Right ventricle myocardium inferior (tissue), 1 donor: ENCODE measurements at places on chromosomes 5 and 9. TPM values are rescaled to one million over a fixed set of nuclear protein-coding genes. Genes with fewer than 3 reads are reported as not detected.

SLC25A46 gene
- total RNA-seq: 65.4 TPM

SPATA31A3 gene
- total RNA-seq: not detected

PCDHA10 gene
- total RNA-seq: 0.11 TPM

CEL gene
- 7.7 TPM for total RNA-seq

SLC36A2 gene
- 0.60 TPM for total RNA-seq

IRGM gene
- not detected for total RNA-seq

FOXD1 gene
- total RNA-seq: not detected

NOL8 gene
- total RNA-seq: 14.2 TPM

- DNase-seq: no peak
Measured at GRCh38 chr5:143741421-143741820, 70.5 kb upstream of the HMHB1 start.

GRCh38 chr9:109743696-109744095 lies 36.3 kb upstream of the PALM2AKAP2 start:
- DNase-seq: no peak

DNA sequence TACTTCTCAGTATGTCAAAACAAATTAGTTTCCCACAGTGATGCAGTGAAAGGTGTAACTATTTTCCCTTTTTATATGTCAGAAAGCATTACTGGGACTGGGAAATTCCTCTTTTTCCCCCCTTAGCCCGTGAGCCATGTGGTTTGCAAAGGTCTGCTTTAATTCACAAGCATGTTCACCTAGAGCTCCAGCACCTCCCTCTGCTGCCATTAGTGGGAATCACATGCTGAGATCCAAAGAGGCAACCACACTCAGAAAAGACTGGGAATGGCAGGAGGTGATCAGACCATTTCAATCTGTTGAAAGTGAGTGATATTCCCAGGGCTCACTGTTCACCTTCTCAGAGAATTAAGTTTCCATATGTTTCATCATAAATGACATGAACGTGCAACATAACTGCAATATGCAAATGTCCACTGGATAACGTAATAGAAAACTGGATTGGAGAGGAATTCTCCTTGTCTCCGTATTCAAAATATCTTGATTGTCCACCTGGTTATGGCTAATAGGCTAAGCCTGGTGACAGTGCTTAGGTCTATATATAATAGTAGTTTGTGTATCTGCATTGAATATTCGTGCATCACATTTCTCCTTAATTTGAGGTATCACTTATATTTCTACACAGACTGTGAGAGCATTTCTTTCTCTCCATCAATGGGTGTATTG lies 703.5 kb upstream of the WWC1 start:
- DNase-seq: no peak

- no peak for DNase-seq
Measured at GRCh38 chr9:87684627-87685219, 41.2 kb upstream of the CTSL start.

GRCh38 chr9:88587885-88588649 lies 53.1 kb downstream of the NXNL2 start:
- no peak for DNase-seq

DNA sequence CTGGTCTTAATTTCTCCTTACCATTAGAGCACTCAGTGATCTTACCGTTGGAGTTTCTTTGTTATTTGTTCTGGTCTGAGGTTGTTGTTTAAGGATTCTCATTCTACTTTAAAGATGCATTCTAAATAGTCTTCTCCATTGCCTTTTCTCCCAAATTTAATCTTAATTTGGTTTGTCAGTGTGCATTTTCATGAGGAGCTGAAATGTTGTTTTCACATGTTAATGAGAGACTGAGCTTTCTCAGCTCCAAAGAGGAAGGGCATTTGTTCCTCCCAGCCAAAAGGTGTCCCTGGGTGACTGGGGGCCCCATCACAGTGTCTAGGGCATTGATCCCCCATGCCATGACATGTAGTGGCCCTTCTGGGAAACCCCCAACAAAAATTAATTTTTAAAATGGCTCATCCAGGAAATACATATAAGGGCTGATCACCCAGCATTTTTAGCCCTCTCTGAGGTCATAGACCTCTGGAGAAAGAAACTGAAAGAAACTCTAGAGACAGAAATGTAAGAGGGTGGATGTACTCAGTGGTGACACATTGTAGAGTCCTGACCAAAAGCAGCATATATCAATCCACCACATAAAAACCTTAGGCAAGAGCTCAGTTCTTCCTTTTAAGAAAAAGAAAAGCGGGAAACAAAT lies 240.4 kb upstream of the RAI14 start:
- no peak for DNase-seq

DNA sequence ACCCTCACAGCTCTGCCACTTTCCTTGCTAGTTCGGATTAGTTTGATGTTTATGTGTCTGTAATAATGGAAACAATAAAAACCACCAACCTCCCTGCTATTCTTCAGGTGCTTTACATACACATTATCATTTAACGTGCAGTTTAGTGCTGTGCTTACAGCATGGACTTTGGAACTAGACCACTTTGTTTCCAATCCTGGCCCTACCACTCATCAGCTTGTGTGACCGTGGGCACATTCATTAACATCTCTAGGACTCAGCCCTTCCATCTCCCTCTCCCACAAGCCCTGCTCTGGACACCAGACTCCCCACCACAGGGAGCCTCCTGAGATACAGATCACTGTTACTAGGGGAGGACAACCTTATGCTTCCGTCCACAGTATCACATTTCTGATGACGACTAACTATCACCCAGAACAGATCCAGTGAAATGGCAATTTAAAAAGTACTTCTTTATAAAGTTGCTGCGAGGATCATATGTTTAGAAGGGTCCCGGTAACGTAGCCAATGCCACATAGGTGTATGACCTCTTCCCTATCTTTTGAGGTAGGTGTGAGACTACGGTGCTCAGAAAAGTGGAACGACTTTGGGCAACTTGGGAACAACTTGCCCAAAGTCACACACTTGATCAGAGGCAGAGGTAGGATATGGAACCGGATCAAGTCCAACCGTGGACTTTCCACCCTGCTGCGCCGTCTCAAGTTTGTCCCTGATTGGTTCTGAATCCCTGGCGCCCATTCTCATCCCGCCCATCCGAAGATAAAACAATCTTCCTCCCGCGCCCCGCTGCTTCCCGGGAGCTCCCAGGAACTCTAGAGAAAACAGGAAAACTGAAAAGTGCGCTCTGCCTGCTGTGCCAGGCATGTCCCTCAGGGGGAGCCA lies 132.4 kb upstream of the NIPBL start:
- DNase-seq: no peak

- no peak for DNase-seq
Measured at GRCh38 chr5:63456279-63456678, 506.0 kb downstream of the HTR1A start.

GRCh38 chr5:27491047-27491446 lies 452.7 kb upstream of the CDH9 start:
- DNase-seq: no peak

- DNase-seq: no peak
Measured at GRCh38 chr5:149990518-149991376, 9.7 kb downstream of the TIGD6 start.

GRCh38 chr9:5429873-5430564 lies 7.7 kb downstream of the PLGRKT start:
- no peak for DNase-seq

DNA sequence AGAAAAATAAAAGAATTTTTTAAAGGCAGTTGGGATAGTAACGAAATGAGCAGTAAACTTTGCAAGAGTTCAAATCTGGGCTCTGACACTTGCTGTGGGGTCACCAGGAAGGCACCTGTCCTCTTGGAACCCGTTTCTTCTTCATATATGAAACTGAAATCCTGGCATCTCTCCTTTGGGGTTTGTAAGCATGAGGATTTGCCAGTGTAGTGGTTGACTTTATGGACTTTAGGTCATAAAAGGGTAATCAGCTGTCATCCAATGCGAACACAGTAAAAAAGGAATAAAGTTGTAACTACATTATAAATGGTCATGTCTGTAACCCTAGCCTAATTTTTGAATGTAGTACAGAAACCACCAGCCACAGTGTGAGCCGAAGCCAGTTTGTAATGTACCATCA lies 1.3 kb downstream of the RAB14 start:
- DNase-seq: no peak

DNA sequence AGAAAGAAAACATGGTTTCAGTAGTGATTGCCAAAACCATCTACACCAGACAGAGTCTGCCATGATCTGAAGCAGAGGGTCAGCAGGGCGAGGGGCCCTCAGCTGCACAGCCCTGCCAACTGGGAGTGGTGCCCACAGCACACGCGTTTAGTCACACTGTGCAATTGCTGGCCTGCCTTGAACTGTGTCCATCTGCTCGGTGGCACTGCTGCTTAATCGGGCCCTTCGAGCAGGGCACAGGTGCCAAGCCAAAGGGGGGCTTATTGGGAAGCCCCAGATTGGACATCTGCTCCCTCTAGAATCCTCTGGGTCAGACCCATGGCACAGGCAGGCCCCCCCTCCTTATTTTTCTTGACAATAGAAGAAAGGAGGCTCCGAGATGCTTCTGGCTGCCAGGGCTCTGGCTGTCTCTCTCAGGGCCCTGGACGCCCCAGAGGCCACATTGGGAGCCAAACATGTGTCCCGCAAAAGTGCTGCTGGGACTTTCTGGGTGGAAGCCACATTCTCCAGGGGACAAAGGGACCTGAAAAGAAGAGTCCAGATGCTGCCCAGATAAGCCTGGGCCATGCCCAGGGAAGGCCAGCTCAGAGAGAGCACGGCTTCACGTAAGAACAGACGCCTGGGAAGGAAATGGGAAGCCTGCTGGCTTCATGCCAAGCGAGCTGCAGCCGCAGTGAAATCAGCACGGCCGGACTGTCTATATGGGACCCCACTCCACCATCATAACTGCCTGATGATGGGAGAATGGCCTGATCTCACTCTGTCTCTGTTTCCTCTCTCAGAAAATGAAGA lies 349.2 kb downstream of the GADD45G start:
- DNase-seq: no peak

DNA sequence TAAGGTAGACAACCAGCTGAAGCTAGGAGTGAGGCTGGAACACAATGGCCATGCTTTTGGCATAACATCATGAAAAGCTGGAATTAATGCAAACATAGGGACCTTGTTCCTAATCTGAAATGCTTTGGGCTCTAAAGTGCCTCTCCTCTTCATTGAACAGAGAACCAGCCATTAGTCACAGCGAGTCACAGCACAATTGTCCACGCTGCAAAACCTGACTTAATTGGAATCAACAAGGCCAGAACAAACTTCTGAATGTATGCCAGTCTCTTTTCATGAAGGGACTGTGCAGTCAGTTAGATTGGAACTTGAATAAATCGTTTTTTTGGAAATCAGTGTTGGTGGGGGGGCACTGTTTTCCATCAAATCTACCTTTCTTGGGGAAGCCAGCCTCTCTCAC lies 96.5 kb downstream of the JAKMIP2 start:
- no peak for DNase-seq

GRCh38 chr5:136090319-136090718 lies 42.3 kb upstream of the SMAD5 start:
- DNase-seq: no peak

- no peak for DNase-seq
Measured at GRCh38 chr5:142201471-142201887, 92.9 kb downstream of the NDFIP1 start.

- no peak for DNase-seq
Measured at GRCh38 chr9:133814586-133815208, 76.5 kb upstream of the SARDH start.

- DNase-seq: no peak
Measured at GRCh38 chr5:9927106-9927505, 297.0 kb upstream of the TAS2R1 start.

DNA sequence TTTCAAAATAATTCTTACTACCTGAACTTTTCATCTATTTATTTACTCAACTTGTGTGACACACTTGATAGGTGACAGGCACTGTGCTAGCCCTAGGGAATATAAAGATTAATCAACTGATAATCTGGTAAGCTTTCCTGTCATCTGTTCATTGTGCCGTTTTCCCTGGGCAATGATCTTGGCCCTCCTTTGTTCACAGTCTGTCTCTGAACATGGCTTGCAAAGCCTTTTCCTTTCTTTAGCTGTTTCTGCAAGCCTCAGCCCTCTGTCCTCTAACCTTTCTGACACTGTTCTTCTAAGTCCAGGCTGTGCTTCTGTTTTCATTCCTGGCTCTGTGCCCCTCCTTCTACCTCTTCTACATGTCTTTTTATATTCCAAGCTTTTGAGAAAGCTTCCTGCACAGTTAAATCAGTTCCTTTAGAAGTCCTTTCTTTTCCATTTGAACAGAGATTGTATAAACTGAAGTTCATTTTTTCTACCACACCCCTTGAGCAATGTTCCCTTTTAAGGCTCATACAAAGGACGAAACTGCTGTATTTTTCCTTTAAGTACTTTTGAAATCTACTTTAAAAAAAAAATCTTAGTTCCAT lies 803.0 kb upstream of the ZNF608 start:
- no peak for DNase-seq

- no peak for DNase-seq
Measured at GRCh38 chr9:98345011-98345410, 89.6 kb upstream of the TBC1D2 start.

DNA sequence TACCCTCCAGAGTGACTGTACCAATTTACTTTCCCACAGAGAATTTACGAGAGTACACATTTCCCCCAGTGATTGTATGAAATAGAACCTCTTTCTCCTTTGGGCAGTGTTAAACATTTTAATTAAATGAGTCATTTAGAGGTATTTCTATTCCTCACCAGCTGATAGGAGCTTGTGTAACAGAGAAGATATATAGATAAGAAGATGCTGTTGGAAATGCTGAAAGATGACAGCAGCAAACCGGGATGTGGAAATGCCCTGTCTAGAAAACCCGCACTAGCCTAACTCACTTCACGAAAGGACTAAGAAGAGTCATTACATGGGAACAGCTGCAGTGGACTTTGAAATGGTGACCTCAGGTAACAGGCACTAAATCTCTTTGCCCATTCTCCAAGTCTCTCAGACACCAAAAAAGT lies 68.3 kb downstream of the LPAR1 start:
- DNase-seq: no peak

GRCh38 chr9:19408316-19408692 lies 505 bp upstream of the ACER2 start:
- DNase-seq: peak; percentile 88

GRCh38 chr5:5139777-5140478 lies at the start of gene ADAMTS16:
ADAMTS16 (plus strand) TSS chr5:5140330; CDS start chr5:5140468, 138 bp downstream.
- no peak for DNase-seq

DNA sequence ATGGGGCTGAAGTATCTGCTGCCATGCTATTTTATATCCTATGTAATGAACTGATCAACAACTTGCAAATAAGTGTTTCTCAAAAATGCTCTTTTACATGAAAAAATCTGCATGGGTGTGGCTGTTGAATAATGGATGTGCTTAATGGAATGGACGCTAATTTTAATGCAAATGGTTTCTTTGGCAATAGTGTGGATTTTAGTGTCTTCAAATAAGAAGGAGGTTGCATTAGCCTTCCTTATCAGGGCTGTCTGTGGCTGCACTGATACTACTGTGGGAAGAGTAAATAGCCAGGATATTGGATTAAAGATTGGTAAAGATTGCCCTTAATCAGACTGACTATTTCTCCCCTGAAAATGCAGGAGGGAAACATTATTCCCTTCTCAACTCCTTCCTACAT lies 121.9 kb upstream of the STK32A start:
- DNase-seq: no peak

DNA sequence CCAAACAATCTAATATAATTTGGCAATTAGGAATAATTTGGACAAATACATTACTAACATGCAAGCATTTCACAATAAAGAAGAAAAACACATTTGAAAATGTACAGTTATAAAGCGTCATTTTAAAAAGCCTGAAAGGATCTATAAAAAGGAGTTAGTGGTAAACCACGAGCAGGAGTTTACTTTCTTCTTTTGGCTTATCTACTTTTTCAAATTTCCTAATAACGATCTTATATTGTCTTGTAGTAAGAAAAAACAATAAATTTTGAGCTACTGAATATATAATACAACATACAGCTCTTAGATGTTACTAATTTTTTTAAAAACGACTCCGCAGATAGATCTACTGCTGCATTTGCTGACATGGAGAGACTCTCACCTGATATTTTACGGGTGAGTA lies 79.9 kb downstream of the SMIM23 start:
- DNase-seq: no peak
